NCI-H524 (cell line): ENCODE measurements at places on chromosomes 12 and 14.
A peak's percentile ranks its signal among the peaks of the same experiment; 100 is the strongest.

DNA sequence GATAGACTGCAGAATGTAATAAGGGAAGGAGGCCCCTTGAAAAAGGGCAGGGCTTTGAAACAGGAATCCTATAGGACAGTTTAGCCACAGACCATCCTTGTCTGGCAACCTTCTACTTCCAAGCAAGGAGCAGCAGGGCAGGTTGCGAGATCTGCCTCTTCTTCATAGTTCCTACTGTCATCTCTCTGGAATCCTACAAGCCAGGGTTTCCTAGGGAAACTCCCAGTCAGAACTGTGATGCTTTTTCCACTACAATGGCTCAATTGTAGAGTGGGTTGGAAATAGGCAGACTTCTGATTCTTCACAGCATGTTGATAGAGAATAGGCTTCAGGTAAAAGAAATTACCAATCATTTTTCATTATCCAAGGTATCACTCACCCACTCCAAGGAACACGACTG, 186.3 kb downstream of the DACT1 start:
- DNase-seq = peak; percentile 75

GRCh38 chr14:61420326-61420725, 98.9 kb downstream of the PRKCH start:
- DNase-seq = no peak

GRCh38 chr12:19757317-19757877, 318.1 kb downstream of the AEBP2 start:
- no peak for DNase-seq

GRCh38 chr12:25971654-25972041, 13.2 kb downstream of the RASSF8 start:
- DNase-seq = no peak

- DNase-seq = no peak
Observed at GRCh38 chr12:116427200-116427930, 131.8 kb upstream of the MAP1LC3B2 start.

DNA sequence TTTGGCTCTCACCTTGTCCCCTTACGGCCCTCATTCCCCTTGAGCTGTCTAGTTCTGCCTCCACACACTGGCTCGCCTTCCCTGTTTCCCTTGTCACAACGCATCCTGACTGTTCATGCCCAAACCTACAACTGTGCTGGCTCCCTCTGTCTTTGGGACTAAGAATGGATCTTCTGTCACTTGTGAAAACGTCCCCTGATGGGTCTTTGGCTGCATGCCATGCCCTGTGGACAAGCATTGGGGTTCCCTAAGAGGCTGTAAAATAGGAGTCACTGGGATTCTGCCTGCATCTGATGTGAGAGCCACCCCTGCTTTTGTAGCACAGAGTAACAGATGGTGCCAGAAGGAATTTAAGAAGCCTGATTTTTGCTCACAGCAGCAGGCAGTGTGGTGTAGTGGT, 285.3 kb upstream of the CRY1 start:
- no peak for DNase-seq

GRCh38 chr12:52171950-52172512, 19.8 kb downstream of the KRT80 start:
- DNase-seq = peak; percentile 44
